ENCODE measurements at places on chromosomes 7 and 10.
A peak's percentile ranks its signal among the peaks of the same experiment; 100 is the strongest.

- DNase-seq = peak; percentile 64
These were observed 88.4 kb downstream of the BEND7 start for GRCh38 chr10:13440185-13441061.

DNA sequence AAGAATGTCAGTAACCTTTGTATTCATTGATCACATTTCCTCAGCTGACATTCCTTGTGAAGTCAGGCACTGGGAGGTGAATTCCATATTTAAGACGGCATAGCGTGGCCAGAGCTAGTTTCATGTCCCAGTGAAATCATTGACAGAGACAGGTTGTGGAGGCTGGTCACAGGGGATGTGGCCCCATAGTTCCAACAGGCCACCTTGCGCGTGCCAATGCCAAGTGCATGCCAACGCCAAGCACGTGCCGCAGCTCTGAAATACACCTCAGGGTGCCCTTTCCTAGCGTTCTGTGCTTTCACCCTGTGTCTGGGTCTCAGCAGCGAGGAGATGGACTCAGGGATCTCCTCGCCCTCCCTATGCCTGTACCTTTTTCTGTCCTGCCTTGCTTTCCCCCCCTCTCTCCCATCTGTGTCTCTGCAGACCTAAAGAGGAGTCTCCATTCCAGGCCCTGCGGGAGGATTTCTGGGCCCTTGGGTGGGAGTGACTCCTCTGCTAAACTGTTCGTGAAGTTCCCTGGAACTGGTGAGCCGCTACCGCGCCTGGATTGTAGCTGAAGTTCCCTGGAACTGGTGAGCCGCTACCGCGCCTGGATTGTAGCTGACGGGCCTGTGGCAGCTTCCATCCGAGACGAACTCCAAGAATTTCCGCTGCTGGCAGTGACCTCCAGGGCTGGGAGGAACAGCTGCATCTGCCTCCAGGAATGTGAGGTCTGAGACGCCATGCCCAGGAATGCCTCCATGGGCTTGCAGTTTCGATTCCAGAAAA is 19.7 kb downstream of the AQP1 start:
- DNase-seq = no peak

DNA sequence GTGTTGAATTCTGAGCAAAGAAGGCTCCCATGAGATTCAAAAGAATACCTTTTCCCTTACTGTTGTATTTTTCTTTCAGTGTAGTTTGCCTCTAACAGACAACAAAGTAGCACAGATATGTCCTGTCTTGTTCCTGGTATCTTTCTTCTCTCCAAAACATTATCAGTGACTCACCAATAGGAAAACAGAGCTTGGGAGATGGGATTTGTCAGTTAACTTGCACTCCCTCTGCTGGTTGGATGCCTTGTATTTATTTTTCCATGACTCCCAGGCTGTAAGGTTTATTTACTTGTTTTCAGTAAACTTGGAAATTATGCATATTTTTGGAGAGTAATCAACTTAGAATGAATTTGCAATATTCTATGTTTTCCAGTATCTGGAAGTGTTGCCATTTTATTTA is 129.7 kb downstream of the SAMD9 start:
- no peak for DNase-seq

GRCh38 chr10:58576751-58577436 is 64.2 kb downstream of the BICC1 start:
- DNase-seq = no peak

DNA sequence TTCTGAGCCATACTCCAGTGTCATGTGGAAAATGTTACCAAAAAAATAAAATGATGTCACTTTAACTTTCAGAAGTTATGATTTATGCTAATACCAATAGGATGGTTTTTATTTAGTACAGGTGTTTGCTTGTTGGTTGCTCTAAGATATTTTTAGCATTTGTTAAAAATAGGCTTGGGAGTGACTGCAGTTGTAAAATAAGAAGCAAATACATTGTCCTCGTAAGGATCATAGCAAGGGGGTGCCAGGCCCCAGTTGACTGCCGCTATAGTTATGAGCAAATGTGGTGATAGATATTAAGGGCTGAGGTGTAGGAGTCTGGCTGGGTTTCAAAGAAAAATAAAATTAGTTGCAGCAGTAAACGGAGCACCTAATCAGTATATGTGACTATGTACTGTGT is 354.4 kb upstream of the BMPER start:
- DNase-seq = no peak

DNA sequence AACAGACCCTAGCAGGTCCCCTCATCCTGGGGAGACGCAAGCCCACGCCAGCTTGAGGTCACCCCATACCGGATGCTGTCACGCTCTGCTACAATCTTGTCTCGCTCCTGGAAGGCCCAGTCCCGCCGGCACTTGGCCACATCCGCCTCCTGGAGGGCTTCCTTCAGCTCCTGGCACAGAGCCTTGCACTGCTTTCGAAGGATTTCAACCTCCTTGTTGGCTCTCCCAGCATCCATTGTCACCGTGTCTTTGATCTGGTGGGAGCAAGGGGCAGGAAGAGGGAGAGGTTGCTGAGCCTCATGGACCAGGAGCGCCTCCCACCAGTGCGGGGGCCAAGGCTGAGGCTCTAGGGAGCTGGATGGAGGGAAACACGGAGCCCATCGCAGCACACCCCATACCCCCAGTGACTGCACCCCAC is 90.9 kb downstream of the DLG5 start:
- DNase-seq = no peak

DNA sequence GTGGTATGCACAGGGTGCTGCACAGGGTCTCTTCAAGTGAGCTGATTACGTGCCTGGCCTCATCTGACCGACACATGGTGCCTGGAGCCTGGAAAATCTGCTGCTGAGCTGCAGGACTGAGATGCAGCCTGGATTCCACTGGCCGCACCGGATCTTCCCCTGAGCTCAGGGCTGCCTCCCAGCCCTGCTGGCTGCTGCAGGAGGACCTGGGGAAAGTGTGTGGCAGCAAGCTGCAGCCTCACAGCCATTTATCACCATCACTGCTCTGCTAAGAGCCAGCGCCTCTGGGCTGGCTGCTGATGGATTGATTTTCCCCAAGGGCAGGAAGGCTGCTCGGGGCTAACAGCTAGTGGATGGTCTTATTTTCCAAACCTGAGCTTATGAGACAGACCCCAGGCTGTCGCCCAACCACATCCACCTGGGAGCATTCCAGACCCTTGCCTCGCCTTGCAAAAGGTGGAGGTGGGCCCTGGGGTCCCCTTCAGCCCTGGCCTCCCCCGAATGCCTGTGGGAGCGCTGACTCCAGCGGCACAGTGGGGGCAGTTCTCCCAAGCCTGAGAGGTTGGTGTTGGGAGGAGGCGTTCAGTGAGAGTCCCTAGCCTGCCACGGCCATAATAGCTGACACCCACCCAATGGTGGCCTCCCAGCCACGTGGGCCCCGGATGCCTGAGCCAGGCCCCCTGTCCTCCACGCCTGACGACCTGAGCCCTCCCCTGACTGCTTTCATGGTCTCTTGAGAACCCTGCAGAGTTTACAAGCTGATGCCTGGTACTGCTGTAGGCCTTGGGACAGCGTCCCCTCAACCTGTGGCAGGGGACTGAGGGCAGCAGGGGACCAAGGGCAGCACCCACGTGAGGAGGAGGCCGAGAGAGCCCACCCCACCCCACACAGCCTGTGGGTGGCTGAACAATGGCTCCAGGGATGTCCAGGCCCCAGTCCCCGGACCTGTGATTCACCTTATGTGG is 38.2 kb downstream of the STK32C start:
- no peak for DNase-seq

DNA sequence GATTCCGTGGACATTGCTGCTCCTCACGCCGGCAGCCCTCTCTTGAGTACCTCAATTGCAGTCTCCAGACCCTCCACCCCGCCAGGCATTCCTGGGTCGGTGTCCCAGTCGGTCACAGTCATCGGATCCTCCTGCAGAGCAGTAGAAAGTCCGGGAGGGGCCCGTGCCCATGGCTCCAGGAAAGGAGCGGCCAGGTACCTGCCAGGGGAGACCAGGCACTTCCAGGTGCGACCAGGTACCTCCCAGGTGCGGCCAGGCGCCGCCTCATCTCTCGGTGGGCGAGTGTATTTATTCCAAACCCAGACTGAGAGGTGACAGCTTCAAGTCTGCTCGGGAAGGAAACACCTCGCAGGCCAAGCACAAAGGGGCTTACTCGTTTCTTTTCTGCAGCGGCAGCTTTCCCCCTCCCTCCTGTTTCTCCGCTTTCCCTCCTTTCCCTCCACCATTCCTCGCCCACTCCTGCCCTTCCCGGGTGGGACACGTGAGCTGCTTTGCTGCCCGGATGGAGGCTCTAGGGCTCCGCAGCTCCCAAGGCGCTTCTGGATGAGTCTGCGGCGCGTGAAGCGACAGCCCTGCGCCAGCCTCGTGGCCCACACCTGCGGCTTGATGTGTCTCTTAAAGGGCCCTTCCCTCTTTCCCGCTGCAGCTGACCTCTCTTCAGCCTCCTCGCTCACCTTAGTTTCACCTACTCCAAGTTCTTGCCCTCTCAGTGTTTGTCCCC is 39.4 kb upstream of the AGK start:
- DNase-seq = no peak

DNA sequence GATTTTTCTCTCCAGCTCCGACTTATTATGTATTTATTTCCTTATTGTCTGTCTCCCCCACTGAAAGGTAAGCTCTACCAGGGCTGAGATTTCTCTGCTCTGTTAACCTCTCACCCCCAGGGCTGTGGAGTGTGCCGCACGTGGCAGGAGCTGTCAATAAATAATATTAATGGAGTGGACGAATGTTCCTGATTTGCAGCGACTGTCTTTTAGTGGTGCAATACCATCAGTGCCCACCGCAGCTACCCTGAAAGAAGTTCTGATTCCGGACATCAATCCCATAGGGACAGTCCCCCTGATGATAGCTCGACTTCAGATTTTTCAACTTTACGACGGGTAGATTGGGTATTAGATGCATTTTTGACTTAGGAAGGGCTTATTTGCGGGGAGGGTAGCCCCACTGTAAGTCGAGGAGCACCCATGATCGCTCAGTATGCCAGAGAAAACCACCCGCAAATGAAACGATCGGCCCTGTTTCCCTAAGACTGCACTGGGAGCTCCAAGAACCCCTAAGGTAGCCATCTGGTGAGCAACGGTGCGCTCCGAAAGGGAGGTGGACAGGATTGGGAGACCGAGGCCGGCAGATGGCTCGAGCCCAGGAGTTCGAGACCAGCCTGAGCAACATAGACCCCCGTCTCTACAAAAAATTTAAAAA is 986 bp upstream of the PPP2R2D start:
- DNase-seq = no peak

- DNase-seq = no peak
These were observed 52.4 kb upstream of the NANOS1 start for GRCh38 chr10:118977022-118977599.

DNA sequence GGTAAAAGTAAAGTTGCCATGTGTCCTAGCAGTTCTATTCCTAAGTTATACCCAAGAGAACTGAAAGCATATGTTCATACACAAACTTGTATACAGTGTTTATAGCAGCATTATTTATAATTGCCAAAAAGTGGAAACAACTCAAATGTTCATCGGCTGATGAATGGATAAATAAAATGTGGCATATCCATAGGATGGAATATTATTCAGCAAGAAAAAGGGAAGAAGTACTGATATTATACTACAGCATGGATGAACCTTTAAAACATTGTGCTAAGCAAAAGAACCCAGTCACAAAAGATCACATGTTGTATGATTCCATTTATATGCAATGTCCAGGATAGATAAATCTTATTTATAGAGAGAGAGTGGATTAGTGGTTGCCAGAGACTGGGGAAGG is 68.9 kb downstream of the NRF1 start:
- no peak for DNase-seq

DNA sequence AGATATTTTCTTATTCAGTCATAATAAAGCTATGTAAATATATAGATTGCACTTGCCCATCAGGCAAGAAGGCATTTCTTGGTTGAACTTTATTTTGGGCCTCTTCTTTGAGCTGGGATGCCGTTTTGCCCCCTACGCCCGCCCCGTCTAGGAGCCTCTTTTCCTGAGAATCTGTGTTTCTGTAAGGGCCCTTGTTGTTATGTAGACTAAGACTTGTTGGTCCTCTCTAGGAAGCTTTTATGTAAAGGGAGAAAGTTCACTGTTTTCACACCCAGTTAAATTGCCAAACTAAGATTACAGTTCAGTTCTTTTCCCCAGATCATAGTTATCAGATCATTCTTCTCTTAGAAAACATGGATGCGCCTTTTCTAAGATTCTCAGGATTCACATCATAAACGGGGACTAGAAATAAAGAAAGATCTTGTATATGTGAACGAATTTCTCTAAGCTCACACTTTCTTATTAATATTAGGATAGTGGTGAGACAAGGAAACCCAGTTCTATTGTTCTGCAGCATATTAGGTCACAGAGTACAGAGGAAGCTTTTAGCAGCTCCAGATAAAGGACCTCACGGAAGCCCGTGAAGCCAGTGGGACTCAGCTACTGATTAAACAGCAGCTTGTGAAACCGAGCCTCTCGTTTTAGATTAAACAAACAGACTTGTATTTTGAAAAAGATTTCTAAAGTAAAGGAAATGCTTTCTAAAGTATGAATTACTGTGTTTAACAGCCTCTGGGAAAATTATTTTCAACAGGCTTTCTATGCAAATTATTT is 3.8 kb downstream of the LMTK2 start:
- DNase-seq = no peak

DNA sequence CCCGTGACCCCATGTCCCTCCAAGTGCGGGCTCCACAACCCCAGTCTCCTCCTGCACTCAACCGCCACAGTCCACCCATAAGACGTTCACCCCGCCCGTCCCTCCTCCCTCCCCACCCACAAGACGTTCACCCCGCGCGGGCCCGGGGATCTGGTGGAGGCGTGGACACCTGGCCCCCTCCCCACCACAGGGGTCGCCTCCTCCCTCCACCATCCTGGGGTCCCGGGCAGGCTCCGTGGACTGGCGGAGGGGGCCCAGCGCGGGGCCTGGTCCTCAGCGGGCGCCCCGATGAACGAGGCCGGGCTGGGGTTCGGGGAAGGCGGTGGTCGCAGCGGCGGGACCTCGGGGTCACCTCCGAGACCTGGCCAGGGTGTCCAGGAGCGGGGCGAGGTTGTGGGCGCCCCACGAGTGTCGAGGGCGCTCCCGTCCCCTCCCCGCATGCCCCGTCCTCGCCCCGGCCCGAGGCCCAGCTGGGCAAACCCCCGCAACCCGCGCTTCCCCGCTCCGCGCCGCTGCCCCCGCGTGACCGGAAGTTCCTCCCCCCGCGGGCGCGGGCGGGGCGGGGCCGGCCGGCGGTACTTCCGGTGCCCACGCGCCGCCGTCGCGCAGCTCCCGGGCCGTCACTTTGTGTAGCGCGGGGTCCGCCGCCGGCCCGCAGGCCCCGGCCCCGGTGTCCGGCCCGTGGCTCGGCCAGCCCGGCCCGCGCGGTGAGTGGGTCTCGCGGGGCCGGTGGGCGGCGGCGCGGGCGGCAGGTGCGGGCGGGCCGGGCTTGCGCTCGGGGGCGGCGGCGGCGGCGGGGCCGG is at the start of gene ZNF316:
TSS of gene ZNF316 (plus strand) at position 578 of the 803 bp plus-strand sequence. CDS start 5,092 bp downstream, outside the sequence.
- DNase-seq = peak; percentile 70

- no peak for DNase-seq
These were observed 4.2 kb downstream of the ZNF488 start for GRCh38 chr10:47379901-47380300.

GRCh38 chr10:78894089-78894840 is 174.5 kb upstream of the ZMIZ1 start:
- no peak for DNase-seq

GRCh38 chr10:122224159-122224558 is 46.9 kb upstream of the BTBD16 start:
- DNase-seq = no peak
